ENCODE measurements at places on chromosomes 1 and 21.

GRCh38 chr1:42552636-42553035 is 89.5 kb downstream of the CCDC30 start:
- no peak for DNase-seq

- DNase-seq = no peak
Measured at GRCh38 chr1:164635059-164635802, 76.2 kb downstream of the PBX1 start.

DNA sequence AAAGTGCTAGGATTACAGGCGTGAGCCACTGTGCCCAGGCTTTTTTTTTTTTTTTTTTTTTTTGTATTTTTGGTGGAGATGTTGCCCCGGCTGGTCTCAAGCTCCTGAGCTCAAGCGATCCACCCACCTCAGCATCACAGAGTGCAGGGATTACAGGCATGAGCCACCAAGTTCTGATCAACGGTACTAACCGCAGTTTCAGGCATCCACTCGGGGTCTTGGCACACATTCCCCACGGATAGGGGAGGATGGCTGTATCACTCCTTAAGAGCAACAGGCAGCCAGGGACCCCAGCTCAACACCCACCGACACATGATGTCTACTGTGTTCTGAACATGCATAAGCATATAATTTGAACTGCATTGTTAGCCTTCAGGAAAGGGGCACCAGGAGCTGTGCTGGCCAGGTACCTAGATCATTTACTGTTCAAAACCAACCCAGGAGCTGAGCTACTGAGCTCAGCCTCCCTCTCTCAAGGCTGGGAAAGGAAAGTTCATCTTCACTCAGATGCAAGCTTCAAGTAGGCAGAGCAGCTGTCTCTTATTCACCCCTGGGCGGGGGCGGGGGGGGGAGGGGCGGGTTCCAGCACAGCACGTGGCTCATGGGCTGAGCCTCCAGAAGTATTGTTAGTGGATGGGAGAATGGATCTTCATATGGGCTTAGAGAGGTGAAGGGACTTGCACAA is 24.7 kb downstream of the CAPZB start:
- no peak for DNase-seq

DNA sequence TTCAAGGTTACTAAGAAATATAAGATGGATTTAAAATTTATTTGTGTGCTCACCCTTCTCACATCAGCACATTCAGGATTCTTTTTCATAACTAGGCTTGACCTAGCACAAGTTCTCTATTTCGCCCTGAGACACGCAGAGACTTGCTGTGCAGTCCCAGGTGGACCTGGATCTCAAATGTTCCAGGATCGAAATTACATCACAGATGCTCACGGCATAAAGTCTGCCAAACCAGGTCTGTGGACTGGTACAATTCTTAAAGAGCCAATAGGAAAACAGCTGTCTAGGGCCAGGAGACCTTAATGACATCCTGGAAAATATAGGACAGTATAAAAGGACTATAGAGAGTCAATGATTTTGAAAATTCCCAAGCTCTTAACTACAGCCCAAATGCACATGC is 2.2 kb downstream of the PGBD5 start:
- DNase-seq = no peak

DNA sequence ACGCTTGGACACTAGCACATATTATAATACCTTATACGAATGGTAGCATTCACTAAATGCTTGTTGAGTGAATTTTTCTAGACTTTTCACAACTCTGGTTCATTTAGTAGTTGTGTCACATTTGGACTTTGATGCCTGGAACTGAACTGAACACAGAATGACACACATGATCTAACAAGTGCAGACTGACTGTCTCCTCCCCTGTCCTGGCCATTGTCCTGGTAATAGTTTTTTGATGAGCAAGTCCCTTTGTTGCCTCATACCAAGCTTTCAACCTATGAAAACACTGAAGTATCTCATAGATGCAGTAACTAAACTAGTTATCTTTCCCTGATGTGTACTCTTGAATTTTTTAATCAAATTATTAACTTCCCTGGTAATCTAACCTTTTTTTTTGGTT is 66.4 kb downstream of the LRRC8D start:
- DNase-seq = no peak

DNA sequence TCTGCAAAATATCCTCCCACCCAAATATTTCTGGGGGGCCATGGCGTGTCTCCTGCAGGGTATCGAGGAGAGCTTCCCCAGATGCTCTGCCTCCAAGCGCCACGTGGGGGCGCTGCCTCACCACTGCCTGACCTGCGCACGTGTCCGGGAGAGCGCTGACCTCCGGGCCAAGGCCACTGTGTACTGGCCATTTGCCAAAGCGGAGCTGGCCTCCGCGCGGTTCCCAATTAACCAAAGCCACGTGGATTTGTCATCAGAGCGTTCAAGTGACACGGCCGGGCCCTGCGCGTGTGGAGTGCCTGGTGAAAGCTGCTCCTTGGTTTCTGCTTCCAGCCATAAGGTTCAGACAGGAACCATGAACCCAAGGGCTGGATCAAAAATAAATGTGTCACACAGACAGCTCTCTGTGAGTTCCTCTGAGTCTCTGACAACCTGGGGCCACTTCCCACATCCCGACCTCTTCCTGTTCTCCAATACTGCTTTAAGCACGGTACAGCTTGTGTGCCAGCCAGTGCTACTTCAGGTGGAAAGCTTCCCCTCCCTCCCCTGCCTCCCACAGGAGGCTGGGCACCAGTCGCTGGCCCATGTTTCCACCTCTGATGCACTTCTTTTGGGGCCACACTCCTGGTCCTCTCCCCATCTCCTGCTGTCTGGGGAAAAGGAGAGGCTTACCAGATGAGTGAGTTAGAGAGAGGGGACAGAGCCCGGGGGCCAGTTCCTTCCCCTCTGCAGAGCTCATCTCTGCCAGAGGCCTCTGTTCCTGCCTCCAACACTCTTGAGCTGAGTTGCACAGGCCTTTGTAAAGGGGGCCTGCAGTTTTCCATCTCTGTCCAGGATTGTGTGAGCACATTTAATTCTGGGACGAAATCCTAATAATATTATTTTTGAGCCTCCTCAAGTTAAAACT is 26.1 kb downstream of the ZP4 start:
- DNase-seq = no peak

GRCh38 chr1:18956193-18957135 is at the start of gene IFFO2:
TSS of gene IFFO2 (minus strand) at chr1:18956676. CDS start at chr1:18956332, 344 bp downstream.
- peak; percentile 81 for DNase-seq

- DNase-seq = peak; percentile 51
Measured at GRCh38 chr1:22420455-22421053, 31.1 kb upstream of the ZBTB40 start.

- DNase-seq = no peak
Measured at GRCh38 chr1:226126824-226127569, 59.5 kb downstream of the ACBD3 start.

DNA sequence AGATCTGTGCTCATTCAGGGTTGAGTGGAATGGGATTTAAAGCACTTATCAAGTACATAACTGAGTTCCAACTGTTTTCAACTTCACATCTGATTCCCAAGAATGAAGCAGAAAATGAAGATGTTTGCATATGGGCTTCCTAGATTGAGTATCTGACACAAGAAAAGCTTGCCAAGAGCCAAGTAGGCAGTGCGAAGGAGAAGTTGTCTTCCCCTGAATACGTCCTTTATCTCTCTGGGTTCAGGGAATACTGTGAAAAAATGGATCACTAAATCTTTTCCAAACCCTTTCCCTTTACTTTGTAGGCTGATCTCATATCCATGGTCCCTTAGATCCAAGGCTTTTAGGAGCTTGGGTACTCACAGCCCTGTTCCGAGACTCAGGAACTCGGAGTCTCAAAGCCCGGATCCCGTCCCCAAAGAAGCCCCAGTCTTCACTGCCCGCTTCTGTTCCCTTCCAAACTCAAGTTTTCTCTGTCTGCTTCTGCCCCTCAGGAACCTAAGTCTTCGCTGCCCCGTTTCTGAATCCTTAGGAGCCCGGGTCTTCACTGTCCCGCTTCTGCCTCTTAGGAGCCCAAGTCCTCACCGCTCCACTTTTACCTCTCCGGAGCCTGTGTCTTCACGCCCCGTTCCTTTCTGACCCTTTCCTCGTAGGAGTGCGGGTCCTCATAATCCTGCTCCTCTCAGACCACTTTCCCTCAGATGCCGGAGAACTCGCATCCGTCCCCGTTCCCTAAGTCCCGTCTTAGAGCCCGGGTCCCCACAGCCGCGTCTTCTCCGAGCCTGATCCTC is 616 bp downstream of the TAF12 start:
- no peak for DNase-seq

- DNase-seq = no peak
Measured at GRCh38 chr1:213104604-213105003, 53.6 kb downstream of the RPS6KC1 start.

DNA sequence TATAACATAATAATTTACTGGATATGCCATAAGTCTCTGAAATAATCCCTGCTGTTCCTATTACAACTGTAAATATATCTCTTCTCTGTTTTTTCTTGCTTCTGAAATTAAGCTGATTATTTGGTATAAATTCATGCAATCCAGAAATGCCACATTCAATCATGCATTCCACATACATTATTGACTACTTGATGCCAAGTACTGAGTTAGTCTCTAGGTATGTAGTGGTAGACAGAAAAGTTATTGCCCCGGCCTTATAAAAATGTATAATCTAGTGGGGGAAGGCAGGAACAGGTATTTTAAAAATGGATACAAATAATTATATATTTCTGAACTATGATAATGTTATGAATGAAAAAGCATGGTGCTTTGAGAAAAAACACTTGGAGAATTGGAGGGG is 338.6 kb upstream of the SNX7 start:
- DNase-seq = no peak

DNA sequence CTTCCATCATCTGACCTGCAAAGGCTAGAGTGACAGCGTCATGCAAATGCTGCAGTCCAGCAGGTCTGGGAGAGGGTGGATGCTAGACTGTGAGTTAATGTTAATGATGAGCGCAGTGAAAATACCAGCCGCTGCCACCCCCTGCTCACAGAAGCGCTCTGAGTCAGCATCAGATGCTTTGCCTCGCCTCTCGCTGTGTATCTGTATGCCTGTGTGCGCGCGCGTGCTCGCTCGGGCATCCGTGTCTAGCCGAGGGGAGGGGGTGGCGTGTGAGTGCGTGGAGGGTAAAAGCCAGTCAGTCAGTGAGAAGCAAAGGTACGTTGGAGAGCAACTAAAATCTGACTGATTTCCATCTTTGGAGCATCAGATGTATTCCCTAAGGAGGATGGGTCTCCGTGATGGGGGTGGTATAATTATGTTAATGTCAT is 858.7 kb downstream of the USP25 start:
- DNase-seq = peak; percentile 49

DNA sequence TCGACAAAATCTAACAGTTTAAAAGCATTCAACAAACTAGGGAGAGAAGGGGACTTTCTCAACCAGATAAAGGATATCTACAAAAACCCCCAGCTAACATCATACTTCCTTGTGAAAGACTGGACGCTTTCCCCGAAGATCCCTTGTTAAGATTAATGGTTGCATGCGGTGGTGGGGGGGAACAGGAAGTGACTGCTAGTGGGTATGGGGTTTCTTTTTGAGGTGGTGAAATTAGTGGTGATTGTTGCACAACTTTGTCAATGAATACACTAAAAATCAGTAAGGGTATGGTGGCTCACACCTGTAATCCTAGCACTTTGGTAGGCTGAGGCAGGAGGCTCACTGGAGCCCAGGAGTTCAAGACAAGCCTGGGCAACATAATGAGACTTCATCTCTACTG is 26.9 kb upstream of the EYA3 start:
- no peak for DNase-seq

GRCh38 chr1:150192012-150192411 is 42.3 kb downstream of the PLEKHO1 start:
- DNase-seq = peak; percentile 33

DNA sequence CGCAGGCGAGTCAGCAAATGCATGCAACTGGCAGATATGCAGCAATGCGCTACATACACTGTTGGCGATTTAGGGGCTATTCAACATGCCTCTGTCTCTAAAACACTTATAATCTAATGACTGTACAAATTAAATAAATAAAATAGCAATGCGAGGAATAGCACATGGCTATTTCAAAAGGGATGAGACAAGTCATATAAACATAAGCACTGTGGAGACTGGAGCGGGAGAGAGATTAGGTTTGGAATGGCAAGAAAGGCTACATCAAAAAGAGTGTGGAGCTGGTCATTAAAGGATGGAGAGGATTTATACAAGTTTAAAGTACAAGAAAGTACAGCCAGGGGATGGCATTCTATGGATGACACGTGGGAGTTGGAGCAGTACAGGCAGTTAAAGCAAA is 523.5 kb upstream of the CAMK1G start:
- DNase-seq = no peak

GRCh38 chr1:222582099-222582774 is 7.5 kb downstream of the TAF1A start:
- DNase-seq = no peak

DNA sequence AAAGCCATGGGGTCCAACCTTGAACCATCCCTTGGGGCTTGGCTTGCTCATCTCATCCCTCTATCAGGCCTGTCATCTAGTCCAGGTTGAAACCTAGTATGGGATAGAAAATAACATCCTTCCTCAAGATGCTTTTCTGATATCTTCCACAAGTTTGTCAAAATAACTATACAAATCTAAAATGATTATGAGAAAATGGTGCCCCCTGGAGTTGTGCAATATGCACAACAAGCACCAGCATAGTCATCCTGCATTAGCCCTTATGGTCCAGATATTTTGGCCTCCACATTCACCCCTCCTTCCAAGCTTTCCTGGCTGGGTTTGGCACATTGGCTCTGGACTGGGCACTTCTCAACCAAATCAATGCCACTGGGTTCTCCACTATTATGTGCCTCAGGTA is 101.2 kb downstream of the TBX19 start:
- no peak for DNase-seq

- no peak for DNase-seq
Measured at GRCh38 chr1:200903793-200904192, 9.1 kb downstream of the INAVA start.

GRCh38 chr1:43552813-43553212 is 22.1 kb downstream of the PTPRF start:
- no peak for DNase-seq

GRCh38 chr1:197768014-197768805 is 7.1 kb downstream of the DENND1B start:
- DNase-seq = no peak

DNA sequence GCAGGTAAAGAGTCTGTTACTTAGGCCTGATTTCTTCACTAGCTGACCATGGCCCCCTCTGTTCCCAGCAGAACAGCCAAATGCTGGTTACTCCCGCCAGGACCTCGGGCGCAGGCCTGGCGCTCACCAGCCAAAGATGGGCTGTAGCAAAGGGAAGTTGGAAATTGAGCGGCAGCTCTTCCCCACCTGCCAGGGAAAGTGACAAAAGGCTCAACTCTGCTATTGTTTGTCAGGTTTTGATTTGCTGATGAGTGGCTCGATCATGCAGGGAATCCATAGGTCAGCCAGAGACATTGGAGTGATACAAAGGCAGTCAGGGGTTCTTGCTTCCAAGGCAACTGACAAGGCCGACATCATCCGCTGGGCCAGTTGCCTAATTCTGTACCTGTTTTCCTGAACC is 120.1 kb downstream of the ASTN1 start:
- DNase-seq = no peak

GRCh38 chr1:167328816-167329483 is 108.3 kb downstream of the POU2F1 start:
- no peak for DNase-seq

GRCh38 chr1:211503542-211503941 is 11.6 kb upstream of the RD3 start:
- DNase-seq = no peak

All from AG04450 (cell line).